ENCODE measurements at places on chromosomes 5 and 9.
A peak's percentile ranks its signal among the peaks of the same experiment; 100 is the strongest.

GRCh38 chr5:153402550-153402949, 87.9 kb upstream of the GRIA1 start:
- no peak for DNase-seq

DNA sequence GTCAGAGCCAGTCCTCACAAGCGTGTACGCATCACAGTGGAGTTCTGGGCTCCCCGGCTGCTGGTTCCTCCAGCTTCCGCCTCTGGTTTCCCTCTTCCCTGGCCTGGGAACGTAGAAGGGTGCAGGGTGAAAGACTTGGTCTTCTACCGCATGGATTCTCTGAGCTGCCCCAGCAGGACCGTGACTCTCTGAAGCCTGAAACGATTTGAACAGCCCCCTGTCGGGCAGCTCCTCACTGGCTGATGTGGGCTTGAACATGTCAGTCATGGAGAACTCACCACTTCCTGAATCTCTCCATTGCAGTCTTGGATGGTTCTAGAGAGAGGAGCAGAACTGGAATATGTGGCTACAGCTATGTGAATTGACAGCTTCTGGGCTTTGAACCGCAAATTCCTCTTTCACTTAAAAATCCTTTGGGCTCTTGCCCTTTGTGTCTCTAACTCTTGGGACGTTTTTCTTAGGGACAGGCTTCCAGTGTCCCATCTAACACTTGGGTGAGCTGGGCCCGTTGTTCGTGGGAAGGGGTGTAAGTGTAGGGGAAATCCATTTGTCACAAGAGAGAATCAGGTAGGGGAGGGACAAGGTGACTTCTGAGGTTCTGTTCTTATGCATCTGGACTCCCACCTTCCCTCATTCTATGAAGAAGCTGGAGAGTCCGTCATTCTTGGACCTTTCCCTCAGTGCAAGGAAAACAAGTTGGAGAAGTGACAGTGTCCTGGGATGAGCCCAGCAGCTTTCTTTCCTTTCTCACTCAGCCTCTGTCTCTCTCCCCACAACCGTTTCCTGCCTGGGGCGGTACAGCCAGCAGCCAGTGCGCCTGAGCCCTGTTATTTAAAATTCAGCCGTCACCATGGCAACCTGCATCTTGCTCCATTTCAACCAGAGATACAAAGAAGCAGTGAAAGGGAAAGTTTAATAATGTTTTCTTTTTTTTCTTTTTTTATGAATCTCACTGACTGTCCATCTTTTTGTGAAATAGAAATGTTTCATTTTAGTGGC, 84.7 kb downstream of the PTTG1 start:
- DNase-seq: peak; percentile 81

GRCh38 chr5:172904643-172905345, 54.4 kb upstream of the RPL26L1 start:
- no peak for DNase-seq

- no peak for DNase-seq
These were observed 16.4 kb downstream of the FBXW2 start for GRCh38 chr9:120776788-120777187.

DNA sequence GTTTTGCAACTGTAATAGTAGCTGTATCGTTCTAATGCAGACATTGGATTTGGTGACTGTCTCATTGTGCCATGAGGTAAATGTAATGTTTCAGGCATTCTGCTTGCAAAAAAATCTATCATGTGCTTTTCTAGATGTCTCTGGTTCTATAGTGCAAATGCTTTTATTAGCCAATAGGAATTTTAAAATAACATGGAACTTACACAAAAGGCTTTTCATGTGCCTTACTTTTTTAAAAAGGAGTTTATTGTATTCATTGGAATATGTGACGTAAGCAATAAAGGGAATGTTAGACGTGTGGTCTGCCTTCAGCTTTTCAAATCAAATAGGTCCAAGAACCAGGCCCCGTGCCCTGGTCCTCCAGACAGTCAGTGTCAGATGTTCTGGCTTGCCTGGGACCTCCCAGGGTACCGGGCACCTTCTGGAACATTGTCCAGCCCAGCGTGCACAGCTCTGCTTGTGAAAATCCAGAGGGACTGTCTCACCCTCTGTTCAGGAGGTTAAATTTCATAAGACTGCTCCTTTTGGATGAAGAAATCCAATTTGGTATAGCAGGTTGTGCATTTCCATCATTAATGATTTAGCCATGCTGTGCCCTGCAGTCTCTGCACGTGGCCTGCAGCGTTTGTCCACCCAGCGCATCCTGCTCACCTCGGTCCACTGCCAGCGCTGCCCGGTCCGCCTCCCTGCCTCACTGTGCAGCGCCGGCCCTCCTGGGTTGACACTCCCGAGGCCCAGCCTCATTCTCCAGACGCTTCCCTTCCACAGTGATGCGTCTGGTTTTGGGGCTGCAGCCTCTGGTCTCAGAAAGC, 6.6 kb upstream of the AHRR start:
- no peak for DNase-seq

DNA sequence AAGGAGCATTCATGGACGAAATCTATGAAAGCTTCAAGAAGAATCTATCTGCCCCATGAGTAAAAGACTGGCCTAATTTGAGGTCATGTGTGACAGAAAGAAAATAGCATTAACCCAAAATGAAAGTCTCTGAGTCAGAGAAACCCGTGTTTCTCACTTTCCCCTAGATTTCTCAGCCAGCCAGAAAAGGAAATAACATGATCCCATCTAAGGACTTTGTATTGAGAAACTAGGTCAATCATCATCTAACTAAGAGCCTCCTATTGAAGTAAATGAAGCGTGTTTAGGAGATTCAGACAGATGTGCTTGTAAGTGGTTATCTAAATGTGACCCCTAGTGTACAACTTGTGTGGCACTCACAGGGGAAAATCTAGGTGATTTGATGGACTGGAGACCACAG, 77.3 kb upstream of the ZNF366 start:
- DNase-seq: peak; percentile 2

DNA sequence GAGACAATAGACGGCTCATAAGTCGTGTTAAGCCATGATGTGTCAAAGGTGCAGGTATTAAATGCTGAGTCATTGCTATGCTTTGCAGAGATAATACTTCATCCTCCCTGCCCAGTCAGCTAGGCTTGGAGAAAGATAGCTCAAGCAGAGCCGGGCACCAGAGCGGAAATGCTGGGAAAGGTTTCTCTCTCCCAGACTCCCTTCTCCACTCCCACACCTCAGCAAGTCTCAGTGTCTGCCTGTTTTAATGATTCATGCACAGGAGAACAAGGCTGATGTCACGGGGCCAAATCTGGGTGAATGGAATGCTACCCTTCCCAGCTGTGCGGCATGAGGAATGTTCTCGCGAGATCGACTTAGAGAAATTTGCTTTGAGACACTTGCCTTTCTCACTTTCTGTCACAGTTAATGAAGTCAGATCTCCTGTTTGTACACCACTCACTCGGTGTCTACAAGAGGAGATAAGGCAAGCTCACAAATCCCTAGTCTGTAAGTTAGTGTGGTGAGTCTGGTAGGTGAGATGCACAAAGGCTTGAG, 204.4 kb downstream of the EFNA5 start:
- no peak for DNase-seq

- DNase-seq: no peak
These were observed 10.8 kb downstream of the CDC37L1 start for GRCh38 chr9:4690144-4690543.

DNA sequence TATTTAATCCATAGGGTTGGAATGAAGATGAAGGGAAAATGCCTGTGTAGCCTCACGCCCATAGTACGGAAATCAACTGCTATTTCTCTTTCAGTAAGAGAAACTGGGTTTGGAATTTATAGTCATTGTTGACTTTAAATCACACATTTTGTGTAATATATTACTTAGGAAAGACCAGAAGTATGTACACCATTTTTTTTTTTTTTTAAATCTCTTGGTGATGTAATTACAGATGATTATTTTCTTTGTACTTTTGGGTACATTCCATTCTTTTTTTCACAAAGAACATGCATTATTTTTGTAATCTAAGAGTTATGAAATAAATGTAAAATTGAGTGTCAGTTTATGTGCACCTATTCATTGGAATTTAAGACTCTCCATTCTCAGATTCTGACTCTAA, 45.7 kb downstream of the POC5 start:
- no peak for DNase-seq

GRCh38 chr9:115335439-115335838, 217.5 kb upstream of the TNC start:
- no peak for DNase-seq

DNA sequence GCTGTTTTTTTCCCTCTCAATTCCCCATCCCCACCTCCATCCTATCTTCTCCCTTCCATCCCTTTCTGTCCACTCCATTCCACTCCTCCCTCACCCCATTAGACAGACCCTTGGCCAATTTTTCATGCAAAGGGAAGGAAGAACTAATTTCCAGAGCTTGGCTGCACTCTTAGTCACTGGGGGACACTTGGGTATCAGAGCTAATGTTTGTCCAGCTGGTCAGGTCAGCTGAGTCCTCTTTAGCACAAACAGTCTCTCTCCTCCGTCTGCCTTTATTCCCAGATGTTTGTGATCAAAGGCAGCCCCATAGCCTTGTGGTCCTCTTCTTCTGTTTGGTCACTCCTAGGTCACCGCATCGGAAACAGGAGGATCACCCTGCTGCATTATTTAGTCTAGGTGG, 148.5 kb downstream of the NMUR2 start:
- no peak for DNase-seq

GRCh38 chr5:122156724-122157325, 27.5 kb downstream of the ZNF474 start:
- DNase-seq: no peak

DNA sequence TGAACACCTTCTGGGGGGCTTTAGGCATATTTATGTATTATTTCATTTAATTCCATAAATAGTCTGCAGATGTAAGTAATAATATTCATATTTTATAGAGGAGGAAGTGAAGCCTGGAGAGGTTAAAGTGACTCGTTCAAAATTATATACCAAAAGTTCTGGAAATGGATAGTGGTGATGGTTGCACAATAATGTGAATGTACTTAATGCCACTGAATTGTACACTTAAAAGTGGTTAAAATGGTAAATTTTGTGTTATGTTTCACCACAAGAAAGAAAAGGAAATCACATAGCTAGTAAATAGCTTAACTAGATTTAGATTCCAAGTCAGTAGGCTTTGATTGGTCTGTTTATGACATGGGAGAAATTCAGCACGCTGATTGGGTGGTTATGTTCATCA, 13.0 kb upstream of the TMEFF1 start:
- no peak for DNase-seq

- no peak for DNase-seq
These were observed 37.7 kb upstream of the CKMT2 start for GRCh38 chr5:81195335-81195929.

GRCh38 chr9:124969401-124969800, 28.5 kb upstream of the GOLGA1 start:
- DNase-seq: no peak

GRCh38 chr5:91151947-91152346, 231.2 kb downstream of the ARRDC3 start:
- no peak for DNase-seq

All from activated CD4-positive, alpha-beta T cell treated with anti-CD3 and anti-CD28 coated beads, Interleukin-2, Interleukin-6, amounts not matched to agents 100 ng/mL and 50 ng/mL, durations not matched to agents 16 hours and 8 hours (primary cell).